ENCODE measurements at places on chromosomes 7 and 10.

DNA sequence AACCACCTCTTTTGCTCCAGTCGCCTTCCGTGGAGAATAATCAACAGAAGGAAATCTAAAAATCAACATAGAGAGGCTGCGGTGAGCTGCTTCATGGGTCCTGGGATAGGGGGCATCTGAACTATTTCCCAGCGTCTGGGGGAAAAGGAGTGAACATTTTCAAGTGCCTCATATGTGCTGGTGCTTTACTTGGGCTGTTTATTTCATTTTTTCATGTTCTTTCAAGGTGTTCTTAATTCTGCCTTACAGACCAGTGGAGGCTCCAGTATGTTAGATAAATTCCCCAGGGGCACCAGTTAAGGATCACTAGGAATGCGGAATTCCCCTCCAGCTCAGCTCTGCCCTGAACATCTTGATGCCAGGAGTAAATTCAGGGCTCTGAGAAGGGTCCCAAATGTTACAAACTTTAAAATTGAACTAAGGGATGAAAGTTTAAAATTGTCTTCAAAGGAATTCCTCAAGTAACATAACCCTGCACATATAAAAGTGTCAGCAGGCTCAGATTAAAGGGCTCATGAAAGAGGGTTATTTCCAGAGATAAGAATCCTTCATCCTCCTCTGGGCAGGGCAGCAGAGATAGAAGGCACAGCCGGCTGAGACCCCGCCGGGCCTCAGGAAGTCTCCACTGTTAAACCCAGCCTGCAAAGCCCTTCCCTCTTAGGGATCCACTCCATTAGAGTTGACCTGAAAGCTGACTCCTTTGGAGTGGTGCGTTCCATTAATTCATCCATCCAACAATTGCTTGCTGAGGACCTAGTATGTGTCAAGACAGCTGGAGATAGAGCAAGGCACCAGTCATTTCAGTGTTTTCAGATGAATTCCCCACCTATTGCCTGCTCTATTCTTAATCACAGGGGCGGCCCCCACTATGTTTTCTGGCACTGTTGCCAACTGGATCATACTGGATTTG, 345.8 kb downstream of the KCNMA1 start:
- no peak for DNase-seq

- DNase-seq: no peak
These were observed 48.1 kb upstream of the UBE3C start for GRCh38 chr7:157090485-157091165.

DNA sequence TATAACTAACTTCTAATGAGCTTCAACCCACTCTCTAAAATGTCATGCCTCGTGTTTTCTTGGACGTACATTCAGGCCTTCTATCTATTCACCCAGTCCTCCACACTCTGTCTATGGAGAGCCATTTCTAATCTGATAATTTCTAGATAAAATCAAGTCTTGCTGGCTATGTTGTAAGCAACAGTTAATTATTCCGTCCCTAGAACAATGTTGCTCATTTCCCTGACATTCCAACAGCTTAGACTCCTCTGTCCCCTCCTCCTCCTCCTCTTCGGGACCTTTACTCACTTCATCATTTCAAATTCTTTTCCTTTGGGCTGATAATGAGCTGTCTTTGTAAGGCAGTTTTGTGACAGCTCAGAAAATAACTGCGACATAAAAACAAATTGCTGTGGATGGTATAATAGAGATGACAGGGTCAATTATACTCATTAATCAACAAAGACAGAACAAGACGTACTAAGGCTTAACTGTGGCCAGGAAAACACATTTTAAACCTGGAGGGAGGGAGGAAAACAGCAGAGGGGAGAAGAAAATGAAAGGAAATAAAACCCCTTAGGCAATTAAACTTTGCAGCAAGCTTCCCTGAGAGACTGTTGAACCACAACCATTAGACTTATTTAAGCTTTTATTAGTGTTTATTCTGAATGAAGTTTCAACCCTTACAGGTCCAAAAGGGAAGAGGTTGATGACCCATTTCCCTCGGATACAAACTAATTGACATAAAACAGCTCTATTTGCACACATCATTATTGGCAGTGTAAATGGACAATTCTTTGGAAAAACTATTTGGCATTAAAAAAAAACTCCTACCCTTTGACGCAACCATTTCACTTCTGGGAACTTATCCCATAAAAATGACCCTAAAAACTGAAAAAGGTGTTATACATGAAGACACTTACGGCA, 179.1 kb downstream of the SFMBT2 start:
- no peak for DNase-seq

DNA sequence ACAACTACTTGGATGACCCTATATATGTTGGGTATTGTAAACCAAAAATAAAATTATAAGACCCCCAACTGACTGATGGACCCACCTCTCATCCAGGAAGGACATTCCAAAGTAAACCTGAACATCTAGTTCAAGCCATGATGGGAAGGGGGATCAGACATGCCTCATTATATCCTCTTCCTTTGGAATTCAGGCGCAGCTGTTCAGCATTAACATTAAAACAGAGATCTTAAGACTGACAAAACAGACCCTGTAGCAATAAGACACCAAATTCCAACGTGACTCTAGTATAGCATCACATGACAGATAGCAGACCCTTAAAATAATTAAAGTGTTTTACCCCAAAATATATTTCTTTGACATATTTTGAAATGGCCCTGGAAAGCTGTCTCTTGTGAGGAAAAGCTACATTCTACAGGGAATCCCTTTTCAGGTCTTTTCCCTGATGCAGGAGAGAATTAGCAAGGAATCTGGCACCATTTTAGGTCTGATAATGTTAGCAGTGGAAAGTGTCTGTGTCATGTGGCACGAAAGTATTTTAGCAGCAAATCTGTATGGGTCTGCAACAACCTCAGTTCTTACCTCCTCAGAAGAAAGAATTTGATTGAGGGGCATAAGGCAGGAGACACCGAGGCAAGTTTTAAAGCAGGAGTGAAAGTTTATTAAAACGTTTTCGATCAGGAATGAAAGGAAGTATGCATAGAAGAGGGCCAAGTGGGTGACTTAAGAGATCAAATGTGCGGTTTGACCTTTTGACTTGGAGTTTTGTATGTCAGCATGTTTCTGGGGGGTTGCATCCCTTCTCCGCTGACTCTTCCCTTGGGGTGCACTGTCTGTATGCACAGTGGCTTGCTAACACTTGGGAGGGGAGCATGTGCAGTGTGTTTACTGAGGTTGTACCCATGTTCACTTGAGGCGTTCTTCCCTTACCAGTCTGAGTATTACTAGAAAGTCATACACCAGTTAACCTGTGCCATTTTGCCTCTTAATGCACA, 236.6 kb upstream of the PPP1R3A start:
- no peak for DNase-seq

DNA sequence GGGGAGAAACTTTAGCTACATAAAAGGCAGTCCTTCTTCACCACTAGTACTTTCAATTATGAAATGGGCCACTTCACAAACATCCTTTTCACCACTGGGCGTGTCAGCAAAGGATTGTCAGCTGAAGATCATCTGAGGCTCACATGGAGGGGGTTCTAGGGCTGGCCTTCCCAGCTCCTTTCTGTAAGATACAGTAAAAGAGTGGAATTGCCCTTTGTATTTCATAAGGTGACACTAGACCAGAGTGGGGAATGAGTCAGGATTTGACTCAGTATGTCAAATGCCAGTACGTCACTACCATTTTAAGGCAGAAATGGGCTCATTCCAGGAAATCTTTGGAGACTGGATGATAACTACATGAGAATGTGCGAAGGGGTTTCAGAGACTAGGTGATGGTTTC, 21.2 kb upstream of the BLOC1S2 start:
- DNase-seq: no peak

GRCh38 chr7:45028920-45029344, 28.9 kb downstream of the CCM2 start:
- DNase-seq: no peak

GRCh38 chr7:47452715-47453092, 129.2 kb downstream of the TNS3 start:
- no peak for DNase-seq

DNA sequence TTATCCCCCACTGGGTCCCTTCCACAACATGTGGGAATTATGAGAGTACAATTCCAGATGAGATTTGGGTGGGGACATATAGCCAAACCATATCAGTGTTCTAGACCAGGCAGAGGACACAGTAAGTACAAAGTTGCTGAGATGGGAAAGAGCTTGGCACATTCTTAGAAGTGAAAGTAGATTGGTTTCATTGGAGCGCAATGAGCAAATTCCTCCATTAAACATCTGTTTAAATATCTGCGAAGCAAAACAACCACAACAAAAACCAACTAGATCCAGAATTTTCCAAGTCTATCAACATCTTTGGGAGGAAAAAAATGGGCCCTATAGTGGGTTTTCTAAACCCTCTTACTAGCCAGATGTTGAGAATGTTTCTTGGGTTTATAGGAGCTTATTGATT, 80.0 kb upstream of the STEAP1B start:
- DNase-seq: no peak

DNA sequence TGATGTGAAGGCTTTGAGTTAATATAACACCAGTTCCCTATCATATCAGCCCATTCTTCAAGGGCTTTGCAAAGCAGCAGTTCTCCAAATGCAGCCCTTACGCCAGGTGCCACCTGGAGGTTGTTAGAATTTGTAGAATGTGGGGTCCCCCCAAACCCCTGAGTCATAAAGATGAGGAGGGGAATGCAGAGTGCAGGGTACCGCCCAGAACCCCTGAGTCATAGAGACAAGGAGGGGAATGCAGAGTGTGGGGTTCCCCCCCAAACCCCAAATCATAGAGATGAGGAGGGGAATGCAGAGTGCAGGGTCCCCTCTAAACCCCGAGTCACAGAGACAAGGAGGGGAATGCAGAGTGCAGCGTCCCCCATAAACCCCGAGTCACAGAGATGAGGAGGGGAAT, 605.8 kb downstream of the PTPRN2 start:
- DNase-seq: no peak

GRCh38 chr10:98269435-98269912, 1.5 kb upstream of the LOXL4 start:
- no peak for DNase-seq

- DNase-seq: no peak
These were observed 174.2 kb upstream of the NPS start for GRCh38 chr10:127374901-127375300.

- no peak for DNase-seq
These were observed 4.4 kb downstream of the PRF1 start for GRCh38 chr10:70597856-70598815.

DNA sequence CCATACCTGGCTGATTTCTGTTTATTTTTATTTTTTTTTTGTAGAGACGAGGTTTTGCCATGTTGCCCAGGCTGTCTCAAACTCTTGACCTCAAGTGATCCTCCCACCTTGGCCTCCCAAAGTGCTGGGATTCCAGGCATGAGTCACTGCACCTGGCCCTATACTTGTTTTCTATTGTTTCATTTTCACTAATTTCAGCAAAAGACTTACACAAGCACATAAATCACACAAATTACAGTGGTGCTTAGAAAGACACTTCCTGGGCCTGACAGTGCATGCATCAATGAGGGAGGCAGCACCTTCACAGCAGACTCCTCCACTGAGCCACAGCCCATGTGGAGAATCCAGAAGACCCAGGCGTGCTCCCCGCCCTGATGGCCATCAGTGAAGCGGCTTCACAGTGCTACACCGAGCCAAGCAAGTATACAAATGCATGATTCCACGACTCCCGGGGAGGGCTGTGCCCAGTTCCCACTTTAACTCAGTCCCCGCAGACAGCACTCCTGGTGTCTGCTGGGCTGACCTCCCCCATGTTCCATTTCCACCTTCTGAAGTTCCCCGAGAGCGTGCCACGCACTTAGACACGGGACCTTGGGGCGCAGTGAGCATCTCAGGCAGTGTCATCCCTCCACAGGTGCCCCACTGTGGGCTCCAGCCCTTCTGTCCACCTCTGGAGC, 20.6 kb downstream of the PITRM1 start:
- no peak for DNase-seq

GRCh38 chr10:120477743-120478141, 20.7 kb downstream of the PLPP4 start:
- DNase-seq: no peak
